ENCODE measurements at places on chromosomes 16 and 17.

- DNase-seq, result no peak
Measured at GRCh38 chr17:43931062-43931571, 11.2 kb downstream of the PPY start.

DNA sequence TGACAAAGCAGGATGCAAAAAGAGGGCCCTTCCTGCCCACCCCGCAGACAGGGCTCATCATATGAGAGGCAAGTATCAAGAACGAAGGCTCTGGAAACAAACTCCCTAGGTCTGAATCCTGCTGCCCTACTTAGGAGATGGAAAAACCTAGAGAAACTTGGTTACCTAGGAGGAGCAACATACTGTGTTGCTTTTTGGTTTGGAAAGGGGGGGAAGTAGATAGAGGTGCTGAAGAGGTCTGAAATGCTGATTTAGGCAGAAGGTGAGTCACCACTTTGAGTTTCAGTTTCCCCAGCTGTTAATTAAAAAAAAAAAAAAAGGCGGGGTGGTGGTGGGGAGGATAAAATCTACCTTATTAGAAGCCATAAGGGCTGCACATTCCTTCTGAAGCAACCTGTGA, 1.5 kb downstream of the N4BP1 start:
- no peak for DNase-seq

DNA sequence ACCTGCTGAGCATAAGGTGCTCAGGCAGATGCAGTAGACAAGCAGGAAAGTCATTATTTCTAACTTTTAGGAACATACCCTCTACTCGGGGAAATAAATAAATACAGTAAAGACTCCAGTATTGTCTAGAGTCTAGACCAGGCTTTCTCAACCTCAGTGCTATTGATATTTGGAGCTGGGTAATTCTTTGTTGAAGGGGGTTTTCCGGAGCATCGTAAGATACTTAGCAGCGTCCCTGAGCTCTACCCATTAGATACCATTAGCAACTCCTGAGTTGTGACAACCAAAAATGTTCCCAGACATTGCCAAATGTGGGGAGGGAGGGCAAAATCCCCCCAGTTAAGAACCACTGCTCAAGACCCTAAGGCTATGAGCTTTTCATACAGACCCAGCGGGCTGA, 21.1 kb downstream of the EPOP start:
- no peak for DNase-seq

- DNase-seq, result no peak
Measured at GRCh38 chr16:80023865-80024264, 423.3 kb upstream of the MAF start.

- DNase-seq, result no peak
Measured at GRCh38 chr16:11205065-11205699, 50.8 kb downstream of the SOCS1 start.

DNA sequence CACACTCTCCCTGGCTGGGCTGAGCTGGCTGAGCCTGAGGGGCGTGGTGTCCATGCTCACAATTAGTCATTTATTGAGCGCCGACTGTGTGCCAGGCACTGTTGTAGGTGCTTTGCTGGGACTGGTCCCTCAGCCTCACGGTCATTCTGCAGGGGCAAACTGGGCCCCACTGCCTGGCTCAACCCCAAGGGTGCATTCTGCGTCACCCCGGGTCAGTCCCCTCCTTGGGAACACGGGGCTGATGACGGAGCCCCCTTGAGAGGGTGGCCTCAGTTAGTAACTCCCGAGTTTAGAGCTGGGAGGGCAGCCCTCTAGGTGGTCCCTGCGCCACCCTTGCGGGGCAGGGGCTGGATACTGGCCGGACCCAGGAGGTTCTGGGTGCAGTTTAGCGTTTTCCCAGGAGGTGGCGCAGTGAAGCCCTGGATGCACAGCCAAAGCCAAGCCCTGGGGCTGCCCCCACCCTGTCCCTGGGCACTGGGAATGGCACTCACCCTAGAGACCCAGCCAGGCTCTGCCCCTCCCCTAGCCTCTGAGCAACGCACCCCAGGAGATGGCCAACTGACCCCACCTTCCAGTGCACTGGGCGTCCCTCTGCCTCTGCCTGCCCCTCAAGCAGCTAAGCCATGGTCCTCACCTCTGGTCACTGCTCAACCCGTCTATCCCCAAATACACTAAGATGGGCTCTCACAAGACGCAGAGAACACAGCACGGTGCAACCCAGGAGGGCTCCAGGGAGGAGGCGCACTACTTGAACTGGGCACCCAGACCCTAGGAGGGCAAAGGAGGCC, 243.2 kb upstream of the GSE1 start:
- peak; percentile 51 for DNase-seq
